ENCODE measurements at places on chromosomes 13 and 19.

DNA sequence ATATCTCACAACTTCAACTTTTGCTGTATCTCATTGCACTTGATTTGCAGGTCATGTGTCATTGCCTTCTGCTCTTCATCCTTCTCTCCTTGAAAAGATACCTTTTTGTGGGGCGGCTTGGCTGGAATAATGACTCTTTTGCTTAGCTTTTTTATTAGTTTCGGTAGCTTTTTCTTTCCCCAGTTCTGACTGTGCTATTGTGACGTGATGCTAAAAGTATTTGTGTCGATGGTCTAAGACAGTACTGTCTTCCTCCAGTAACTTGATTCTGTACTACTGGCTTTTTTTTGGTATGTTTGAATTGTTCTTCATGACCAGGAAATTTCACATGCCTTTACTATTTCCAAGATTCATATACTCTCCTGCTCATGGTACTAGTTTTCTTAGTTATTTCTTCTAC lies 63.1 kb downstream of the SLITRK1 start:
- DNase-seq, result no peak

DNA sequence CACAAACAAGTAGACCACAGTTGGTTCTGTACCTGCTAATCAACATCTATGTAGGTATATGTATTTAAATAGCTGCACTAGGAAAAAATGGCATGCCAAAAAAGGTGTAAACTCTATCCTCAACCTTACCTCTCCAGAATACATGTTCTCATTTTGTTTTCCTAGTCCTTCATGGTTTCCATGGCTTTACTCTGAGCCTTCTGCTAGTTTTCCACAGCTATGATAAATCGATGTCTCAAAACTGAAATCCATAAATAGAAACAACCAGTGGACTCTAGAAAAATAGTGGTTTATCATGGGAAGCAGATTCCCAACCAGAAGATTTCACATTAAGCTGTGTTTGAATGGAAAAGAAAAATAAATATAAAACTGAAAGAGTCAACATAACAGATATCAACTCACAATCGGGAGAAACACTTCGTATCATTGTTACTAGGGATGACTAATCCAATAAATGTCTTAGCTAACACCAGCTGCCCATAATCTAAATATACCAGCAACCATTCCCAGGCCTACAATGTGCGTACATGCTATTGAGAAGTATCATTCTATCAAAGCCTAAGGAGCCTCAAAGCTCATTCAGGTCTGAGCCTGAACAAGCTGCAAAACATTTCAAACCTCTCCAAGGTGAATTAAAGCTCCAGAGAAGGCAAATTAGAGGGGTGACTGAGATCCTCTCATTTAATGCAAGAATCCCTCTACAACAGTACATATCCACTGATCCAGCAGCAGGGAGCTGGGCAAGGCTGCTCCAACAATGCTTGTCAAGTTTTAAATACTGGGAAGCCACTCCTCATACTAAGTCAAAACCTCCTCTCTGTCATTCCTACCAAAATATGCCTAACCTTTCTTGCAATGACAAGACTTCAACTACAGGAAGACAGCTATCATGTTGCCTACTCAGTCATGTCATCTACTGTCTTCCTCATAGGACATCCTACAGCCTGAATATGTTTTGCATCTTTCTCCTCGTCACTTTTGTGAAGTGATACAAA lies 90.2 kb downstream of the KCTD12 start:
- DNase-seq, result no peak

DNA sequence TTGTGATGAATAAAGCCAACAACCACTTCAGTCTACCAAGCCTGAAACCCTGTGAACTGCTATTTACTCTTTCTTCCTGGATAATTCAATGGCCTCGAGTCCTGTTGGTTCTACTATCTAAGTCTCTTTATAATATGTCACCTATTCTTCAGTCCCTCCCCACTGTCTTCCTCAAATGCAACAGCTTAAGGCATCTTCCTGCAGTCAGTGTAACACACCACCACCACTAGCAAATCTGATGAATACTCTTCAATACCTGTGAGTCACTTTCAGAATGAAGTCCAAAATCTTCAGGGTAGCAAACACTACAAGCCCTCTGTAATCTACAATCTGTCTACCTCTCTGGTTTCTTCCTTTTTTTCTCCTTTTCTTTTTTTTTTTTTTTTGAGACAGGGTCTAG lies 32.9 kb downstream of the ZDHHC20 start:
- no peak for DNase-seq

DNA sequence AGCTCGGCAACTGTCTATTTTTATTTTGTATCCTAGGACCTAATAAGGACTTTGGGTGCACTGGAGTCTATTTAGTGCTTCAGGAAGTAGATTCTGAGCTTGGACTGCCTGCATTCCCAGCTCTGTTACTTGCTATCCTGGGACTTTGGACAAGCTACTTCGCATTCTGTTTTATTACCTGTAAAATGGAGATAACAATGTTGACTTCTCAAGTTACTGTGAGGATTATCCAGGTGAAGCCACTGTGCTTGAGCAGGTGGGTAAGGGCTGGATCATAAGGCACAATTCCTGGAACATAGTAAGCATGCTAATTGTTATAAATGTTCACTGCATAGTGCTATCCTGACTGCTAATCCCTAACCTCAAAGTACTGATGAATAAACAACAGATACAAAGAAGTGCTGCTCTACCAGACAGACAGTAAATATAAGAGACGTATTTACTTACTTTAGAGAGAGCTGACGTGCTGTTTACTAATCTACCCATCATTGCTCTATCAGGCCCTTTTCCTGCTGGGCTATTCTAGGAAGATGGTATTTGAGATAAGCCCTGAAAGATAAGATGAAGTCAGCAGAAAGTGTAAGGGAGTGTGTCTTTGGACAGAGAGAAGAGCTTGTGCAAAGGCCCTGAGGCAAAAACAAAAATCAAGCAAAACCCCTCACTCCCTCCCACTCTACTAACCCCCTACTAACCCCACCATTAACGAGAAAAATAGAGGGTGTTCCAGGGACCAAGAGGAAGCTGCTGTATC lies 50.8 kb upstream of the FLT1 start:
- no peak for DNase-seq

Data from T-helper 2 cell (primary cell).